Astrocyte of the cerebellum (primary cell): ENCODE measurements at places on chromosomes 4 and X.

DNA sequence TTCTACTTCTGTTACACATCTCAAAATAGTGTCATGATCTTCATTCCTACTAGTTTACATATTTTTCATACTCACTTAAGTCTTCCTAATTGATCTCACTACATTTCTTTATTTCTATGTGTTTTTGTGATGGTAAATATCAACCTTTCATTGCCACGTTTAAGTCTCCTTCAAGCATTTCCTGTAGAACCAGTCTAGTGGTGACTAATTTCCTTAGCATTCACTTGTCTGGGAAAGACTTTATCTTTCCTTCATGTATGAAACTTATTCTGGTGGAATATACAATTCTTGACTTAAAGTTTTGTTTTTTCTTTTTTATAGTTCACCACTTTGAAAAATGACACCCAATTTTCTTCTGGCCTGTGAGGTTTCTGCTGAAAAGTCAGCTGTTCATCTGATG lies 181.4 kb upstream of the NEIL3 start:
- no peak for DNase-seq

DNA sequence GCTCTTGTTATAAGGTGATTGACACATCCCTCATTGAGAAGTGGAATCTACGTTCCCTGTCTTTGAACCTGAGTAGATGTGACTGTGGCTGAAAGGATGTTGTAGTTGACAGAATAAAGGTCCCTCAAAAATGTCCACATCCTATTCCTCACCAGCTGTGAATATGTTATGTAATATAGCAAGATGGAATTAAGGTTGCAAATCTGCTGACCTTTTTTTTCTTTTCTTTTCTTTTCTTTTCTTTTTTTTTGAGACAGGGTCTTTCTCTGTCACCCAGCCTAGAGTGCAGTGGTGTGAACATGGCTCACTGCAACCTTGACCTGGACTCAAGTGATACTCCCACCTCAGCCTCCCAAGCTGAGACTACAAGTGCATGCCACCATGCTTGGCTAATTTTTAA lies 7.2 kb upstream of the CCNG2 start:
- DNase-seq, result no peak

DNA sequence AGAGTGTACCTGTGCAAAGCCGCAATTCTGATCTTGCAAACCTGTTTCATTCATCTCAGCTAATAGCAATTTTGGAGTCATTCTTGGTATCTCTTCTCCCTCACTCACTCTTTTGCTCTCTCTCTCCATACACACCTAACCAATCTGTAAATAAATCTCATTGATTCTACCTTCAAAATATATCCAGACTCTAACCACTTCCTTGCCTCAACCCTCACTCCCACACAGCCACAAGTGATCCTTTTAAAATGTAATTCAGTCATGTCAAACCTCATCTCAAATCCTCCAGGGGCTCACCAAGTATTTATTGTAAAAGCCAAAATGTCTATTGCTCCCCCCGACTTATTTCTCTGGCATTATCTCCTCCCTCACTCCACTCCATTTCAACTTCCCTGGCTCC lies 51.7 kb upstream of the SLC10A4 start:
- no peak for DNase-seq

DNA sequence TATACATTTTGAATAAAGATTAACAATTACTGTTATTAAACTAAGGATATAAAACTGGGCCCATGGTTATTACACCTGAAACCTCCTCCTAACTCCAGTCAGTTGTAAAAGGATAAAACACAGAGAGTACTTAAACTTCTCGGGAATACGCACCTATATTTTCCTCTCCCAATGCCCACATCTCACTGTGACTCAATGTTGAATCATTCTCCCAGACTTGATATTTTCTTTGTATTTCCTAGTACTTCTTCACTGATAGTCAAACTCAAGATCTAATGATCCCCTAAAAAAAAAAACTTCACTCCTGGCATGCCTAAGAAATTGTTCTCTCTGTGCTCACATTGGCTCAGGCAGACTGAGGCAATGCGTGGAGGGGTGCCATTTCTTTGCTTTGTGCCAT lies 212.5 kb upstream of the DKK2 start:
- no peak for DNase-seq

- DNase-seq, result no peak
Measured at GRCh38 chr4:147480891-147481576, at the start of gene EDNRA. Gene EDNRA (plus strand): TSS chr4:147481097. CDS start chr4:147485682, 4,585 bp downstream.

DNA sequence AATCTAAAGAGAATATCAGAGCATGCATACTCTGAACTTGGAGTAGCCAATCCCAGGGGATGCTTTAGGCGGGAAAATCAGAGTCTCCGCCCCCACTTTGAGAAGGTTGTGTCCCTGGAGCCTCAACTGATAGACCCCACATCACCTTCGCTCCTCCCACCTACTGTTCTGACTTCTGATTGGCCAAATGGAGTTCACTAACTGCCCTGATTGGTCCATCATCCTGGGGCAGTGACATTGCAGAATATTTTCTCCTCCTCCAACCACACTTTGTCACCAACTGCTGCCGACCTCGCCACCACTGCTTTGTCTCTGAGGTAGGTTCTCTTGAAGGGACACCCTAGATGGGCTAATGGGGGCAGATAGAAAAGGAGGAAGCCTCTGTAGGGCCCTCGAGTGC lies 22.7 kb upstream of the SPACA5B start:
- no peak for DNase-seq

DNA sequence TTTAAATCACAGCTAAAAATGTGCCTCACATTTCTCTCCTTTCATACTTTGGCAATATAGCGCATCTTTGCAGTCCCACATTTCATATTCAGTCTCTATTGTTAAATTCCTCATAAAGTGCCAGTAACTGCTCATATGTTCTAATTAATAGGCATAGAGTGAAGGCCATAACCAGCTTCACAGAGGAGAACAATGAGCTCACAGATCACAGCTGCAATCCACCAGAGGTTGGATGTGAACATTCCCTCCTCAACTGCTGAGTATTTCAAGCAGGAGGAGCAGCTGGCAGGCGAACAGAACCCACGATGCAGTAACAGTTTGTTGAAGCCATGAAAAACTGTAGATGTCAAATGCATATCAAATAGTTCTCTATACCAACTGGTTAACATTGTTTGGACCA lies 2088.7 kb upstream of the AGA start:
- no peak for DNase-seq

DNA sequence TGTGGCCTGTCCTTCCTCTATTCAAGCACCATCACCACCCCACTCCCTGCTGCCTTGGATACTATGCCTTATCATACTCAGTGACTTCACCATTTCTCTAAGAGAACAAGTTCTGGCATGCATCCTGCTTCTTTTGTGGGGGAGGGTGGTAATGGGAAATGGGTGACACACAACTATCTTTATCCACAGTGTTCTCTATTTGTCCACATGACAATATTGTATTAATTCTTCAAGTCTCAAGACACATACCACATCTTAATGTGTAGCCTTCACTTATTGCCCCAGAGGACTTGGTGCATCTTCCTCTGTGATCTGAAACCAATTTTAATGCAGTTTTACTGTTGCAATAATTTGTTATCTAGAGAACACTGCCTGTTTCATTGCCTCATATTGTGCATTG lies 29.3 kb upstream of the UGT2B7 start:
- DNase-seq, result no peak

GRCh38 chr4:57426779-57427395 lies 316.7 kb upstream of the IGFBP7 start:
- peak; percentile 54 for DNase-seq

- DNase-seq, result no peak
Measured at GRCh38 chr4:96471956-96472867, 632.3 kb downstream of the PDHA2 start.

DNA sequence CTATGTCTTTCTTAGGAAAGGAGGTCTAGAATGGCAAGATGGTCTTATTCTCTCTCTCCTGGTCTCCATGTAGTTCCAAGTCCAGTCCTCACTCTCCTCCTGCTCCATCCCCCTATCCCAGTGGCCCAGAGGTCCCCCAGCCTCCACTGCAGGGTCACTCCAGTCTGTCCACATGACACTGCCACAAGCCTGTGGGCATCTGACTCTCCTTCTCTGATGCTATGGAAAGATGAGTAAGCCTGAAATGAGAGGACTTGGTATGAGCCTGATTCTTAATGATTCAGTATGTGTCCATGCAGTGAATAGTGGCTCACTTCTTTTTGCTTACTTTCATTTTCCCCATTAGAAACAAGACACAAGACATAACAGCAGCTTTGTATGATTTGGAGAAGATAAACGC lies 516.8 kb upstream of the ADGRL3 start:
- peak; percentile 6 for DNase-seq

DNA sequence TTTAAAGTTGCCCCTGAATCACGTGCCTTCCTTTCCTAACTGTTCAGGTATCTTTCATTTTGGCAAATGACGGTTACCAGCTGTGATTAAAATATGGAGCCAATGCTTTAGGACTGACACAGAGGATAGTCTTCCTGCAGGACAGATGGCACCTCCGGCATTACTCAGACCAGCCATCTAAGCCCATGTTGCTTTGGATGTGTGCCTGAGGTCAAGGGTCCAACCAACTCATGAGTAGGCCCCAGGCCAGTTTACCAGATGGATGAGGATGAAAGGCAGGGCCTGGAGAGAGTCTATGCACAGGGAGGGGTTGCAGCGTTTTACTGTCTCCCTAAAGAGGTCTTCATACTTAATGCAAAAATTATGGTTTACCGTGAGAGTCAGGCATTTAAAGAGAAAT lies 174.0 kb upstream of the GATB start:
- DNase-seq, result no peak

- no peak for DNase-seq
Measured at GRCh38 chr4:3290889-3291321, 1.9 kb upstream of the RGS12 start.

GRCh38 chr4:7915875-7916242 lies 23.8 kb downstream of the AFAP1 start:
- DNase-seq, result no peak

DNA sequence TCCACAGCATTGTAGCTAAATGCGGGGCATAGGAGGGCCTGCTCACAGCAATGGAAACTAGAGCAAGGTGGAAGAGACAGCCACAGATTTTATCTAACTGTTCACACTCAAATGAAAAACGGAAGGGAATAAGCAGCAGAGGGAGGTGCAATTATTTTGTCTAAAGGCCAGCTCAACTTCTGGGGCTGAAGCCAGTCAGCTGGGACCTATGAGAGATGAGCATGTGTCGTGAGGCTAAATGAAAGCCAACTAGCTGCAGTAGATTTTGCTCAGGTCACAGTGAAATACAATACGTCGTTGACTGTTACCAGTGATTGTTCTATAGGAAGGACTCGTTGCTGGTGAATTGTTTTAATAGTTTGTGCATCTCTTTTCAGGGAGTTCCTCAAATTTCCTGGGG lies 26.4 kb upstream of the FGFBP2 start:
- DNase-seq, result no peak

- no peak for DNase-seq
Measured at GRCh38 chrX:151346931-151347543, 50.0 kb upstream of the VMA21 start.

GRCh38 chrX:23871905-23872546 lies 35.7 kb downstream of the APOO start:
- no peak for DNase-seq

DNA sequence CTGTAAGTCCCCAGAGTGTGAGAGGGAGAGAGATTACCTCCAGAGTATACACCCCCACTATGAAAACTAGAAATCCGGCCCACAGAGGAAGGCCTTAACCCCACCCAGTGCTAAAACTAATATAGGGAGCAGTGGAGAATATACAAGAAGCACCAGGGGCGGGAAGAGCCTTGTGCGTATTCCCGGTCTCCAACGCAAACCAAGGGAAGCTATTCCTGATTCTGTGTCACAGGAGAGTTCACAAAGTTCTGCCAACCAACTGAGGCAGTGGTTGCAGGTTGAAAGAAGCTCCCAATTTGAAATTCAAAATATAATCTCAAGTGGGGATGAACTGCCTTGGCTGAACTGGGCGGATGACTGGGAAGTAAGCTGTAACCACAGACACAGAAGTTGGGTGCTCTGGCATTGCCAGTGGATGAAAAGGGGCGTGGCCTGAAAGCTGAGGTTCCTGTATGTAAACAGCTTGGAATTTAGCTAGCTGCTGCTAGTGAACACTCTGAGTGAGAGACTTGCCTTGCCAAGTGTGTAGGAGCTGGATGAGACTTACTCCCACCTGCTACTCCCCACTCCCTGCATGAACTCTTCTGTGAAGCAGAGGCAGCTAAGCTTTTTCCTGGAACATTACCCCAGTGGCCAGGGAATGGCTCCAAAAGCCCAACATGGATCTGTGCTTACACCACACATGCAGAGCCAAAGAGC lies 32.7 kb downstream of the ELF2 start:
- peak; percentile 28 for DNase-seq

GRCh38 chr4:136558940-136559494 lies 973.3 kb downstream of the PCDH18 start:
- no peak for DNase-seq

DNA sequence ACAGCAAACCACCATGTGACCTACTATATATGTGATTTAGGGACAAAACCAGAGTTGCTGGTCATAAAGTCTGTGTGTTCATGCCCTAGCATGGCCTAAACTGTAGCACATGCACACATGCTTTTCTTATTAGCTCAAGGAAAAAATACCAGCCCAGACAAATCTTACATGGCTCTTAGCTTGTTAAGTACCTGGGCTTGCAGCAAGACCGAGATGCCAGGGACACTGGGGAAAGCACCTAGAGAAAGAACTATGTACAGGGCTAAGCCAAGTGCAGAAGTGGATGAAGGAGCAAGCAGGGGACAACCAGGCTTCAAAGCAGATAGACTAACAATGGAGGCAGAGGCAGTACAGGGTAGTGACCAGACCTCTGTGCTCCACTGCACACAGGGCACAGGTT lies 3.4 kb upstream of the GABRE start:
- DNase-seq, result no peak

- no peak for DNase-seq
Measured at GRCh38 chr4:5662555-5662954, 45.8 kb downstream of the EVC2 start.

- peak; percentile 46 for DNase-seq
Measured at GRCh38 chrX:40996886-40997530, 88.2 kb upstream of the USP9X start.

- no peak for DNase-seq
Measured at GRCh38 chr4:5199912-5200311, 148.6 kb downstream of the STK32B start.

DNA sequence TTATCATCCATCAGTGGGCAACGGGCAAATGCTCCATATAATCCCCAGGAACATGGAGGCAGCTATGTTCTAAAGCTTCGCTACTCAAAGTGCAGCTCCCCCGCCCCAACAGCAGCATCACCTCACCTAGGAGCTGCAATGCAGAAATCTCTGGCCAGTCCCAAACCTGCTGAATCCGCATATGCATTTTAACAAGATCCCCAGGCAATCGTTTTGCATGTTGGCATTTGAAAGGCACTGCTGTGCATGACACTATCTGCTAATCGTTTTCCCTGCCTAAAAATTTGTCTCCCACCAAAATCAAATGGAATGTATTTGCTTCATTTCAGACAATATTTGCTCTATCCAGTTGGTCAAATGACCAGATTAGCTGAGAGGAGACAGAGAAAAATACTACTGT lies 15.2 kb downstream of the ADGRG2 start:
- DNase-seq, result no peak

- DNase-seq, result no peak
Measured at GRCh38 chrX:84611843-84612636, 109.8 kb upstream of the HDX start.

- no peak for DNase-seq
Measured at GRCh38 chr4:135316266-135316779, 1114.7 kb upstream of the PABPC4L start.

GRCh38 chrX:50813843-50814661 lies at the start of gene SHROOM4:
Gene SHROOM4 (minus strand): TSS chrX:50814194. CDS start chrX:50814018, 176 bp downstream.
- no peak for DNase-seq

GRCh38 chr4:12846368-12846767 lies 637.8 kb downstream of the RAB28 start:
- DNase-seq, result no peak

GRCh38 chrX:43657671-43658070 lies 1.6 kb downstream of the MAOA start:
- DNase-seq, result no peak

- DNase-seq, result no peak
Measured at GRCh38 chrX:110421500-110422455, 63.1 kb downstream of the RTL9 start.
